Mesenchymal stem cell (in vitro differentiated cells and primary cell): ENCODE measurements at places on chromosomes 5 and 9.

DNA sequence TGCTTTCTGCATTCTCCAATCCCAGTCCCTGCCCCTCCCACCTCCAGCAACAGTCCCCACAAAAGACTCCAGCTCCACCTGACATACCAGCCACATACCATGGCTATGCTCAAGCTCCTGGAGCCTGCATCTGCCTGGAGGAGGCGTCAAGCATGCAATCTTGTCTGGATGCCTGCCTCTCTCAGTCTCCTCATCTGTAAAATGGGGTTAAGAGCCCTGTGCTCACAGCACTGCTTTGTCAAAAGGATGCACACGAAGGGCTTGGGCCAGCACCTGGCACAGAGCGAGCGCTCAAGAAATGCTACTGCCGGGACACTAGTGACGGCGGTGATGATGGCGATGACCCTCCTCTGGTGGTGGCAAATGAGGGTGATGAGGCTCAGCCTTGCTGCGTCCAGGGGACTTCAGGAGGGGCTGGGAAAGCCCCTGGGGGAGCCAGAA is 202.9 kb upstream of the IER5L start:
- H3K27me3 ChIP-seq: peaks cover 8% of the 10 kb centered on the region
- H3K4me3 ChIP-seq: no peak overlapping the region
- H3K4me1 ChIP-seq: peaks cover 11% of the 10 kb centered on the region

GRCh38 chr5:179680780-179681401 is at the start of gene CBY3:
Gene CBY3, minus strand, starts transcription at chr5:179681034. Its CDS starts 116 bp downstream, at chr5:179680918.
- DNase-seq: no peak
- no peak within 1 kb of the TSS for H3K27ac ChIP-seq
- no peak within 1 kb of the TSS for H3K4me3 ChIP-seq

DNA sequence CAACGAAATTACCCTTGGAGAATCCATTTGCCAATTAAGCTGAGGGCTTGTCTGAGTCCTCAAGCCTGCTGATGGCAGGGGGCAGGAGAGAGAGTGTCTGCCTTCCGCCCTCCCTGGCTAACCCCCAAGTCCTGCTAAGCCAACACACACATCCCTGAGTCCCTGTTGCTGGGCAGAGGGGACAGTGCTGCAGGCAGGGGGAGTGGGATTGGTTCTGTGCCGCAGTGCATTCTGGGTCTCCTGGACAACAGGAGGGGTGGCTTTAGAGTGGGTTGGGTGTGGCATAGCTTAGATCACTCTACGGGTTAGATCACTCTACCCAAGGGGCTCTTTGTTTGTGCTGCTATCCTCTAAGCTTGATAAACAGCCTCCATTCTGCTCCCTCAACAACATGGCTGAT is 427.7 kb downstream of the CDK5RAP2 start:
- H3K27ac ChIP-seq: no peak overlapping the region
- H3K4me1 ChIP-seq: no peaks in the 10 kb centered on the region
- H3K27me3 ChIP-seq: no peaks in the 10 kb centered on the region
- no peak for DNase-seq

- no peaks in the 10 kb centered on the region for H3K4me1 ChIP-seq
- H3K36me3 ChIP-seq: peaks cover 3% of the 10 kb centered on the region
- peaks cover 40% of the 10 kb centered on the region for H3K27me3 ChIP-seq
- H3K27ac ChIP-seq: no peak overlapping the region
- H3K4me3 ChIP-seq: no peak overlapping the region
- no peak for DNase-seq
Observed at GRCh38 chr9:125989524-125990180, 242.5 kb downstream of the PBX3 start.

- peak overlapping the region; percentile 93 for H3K4me3 ChIP-seq
- DNase-seq: peak; percentile 49
- H3K27ac ChIP-seq: peak overlapping the region; percentile 92
- H3K36me3 ChIP-seq: peaks cover 21% of the 10 kb centered on the region
- no peaks in the 10 kb centered on the region for H3K27me3 ChIP-seq
- peaks cover 27% of the 10 kb centered on the region for H3K4me1 ChIP-seq
Observed at GRCh38 chr5:172769616-172770373, 1.2 kb downstream of the DUSP1 start.

DNA sequence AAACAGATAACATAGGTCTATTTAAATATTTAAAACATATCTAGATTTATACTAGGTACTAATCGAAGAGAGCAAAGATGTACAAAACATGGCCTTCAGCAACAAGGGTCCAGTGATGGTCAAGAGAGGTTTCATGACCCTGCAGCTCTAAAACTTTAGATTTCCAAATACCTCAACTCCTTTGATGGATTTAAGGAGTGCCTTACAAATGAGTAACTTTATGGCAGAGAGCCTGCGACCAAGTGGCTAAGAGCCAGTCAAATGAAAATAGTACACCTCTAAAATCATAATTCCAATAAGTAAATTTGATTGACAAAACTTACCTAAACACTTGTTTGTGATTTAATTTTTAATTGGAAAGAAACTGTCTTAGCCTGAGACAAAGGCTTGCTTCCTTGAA is 4.7 kb upstream of the SH3RF2 start:
- no peaks in the 10 kb centered on the region for H3K4me1 ChIP-seq
- H3K27me3 ChIP-seq: no peaks in the 10 kb centered on the region
- no peak overlapping the region for H3K4me3 ChIP-seq
- H3K36me3 ChIP-seq: no peaks in the 10 kb centered on the region
- no peak overlapping the region for H3K27ac ChIP-seq

DNA sequence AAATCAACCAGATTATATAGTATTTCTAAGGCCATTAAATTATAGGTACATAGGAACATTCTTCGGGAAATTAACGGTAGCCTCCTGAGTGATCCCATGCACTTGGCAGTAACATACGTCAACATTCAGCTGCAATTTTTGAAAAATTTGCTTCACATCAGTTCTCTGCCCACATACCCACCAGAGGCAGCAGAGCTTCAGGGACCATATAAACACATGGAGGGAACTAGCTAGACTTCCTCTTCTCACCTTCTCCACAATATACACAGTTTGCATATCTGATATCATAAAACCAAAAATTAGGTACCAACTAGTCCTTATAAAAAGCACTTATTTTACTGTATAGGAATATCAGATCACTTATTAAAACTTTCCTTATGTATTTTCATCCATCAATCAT is 4.8 kb downstream of the PSIP1 start:
- H3K27ac ChIP-seq: no peak overlapping the region
- H3K36me3 ChIP-seq: peaks cover 39% of the 10 kb centered on the region
- no peaks in the 10 kb centered on the region for H3K27me3 ChIP-seq
- H3K4me3 ChIP-seq: no peak overlapping the region
- H3K4me1 ChIP-seq: peaks cover 1% of the 10 kb centered on the region

GRCh38 chr9:103949096-103949495 is 145.0 kb upstream of the SMC2 start:
- no peak overlapping the region for H3K27ac ChIP-seq
- no peak overlapping the region for H3K4me3 ChIP-seq
- H3K36me3 ChIP-seq: no peaks in the 10 kb centered on the region
- H3K4me1 ChIP-seq: no peaks in the 10 kb centered on the region

DNA sequence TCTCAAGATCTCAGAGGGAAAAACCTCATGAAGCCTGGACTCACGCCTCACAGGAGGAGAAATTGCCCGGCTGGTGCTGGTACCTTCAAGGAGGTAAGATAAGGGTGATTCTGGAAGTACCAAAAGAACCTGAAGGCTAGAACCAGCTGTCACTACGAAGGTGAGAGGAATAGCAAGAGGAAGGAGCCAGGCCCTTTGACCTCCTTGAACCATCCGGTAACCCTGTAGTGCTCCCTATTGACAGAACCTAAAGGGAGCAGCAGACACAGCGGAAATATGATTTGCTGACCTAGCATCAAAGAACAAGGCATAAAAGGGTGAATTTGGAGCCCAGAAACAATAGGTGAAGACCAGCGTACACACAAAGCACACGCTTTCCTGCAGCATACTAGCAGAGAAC is 92.2 kb downstream of the DOCK8 start:
- no peak overlapping the region for H3K27ac ChIP-seq
- no peak for DNase-seq
- no peaks in the 10 kb centered on the region for H3K27me3 ChIP-seq
- no peaks in the 10 kb centered on the region for H3K36me3 ChIP-seq
- no peak overlapping the region for H3K4me3 ChIP-seq

- no peak for DNase-seq
- H3K27ac ChIP-seq: no peak overlapping the region
- H3K4me3 ChIP-seq: no peak overlapping the region
- peaks cover 77% of the 10 kb centered on the region for H3K36me3 ChIP-seq
Observed at GRCh38 chr5:150522504-150523414, 14.8 kb downstream of the NDST1 start.

GRCh38 chr5:18023986-18024385 is 389.7 kb downstream of the TAF11L14 start:
- no peaks in the 10 kb centered on the region for H3K4me1 ChIP-seq
- no peaks in the 10 kb centered on the region for H3K36me3 ChIP-seq
- no peak overlapping the region for H3K27ac ChIP-seq
- H3K27me3 ChIP-seq: no peaks in the 10 kb centered on the region
- no peak for DNase-seq
- H3K4me3 ChIP-seq: no peak overlapping the region

- H3K4me3 ChIP-seq: no peak overlapping the region
- H3K27ac ChIP-seq: no peak overlapping the region
- H3K27me3 ChIP-seq: no peaks in the 10 kb centered on the region
Observed at GRCh38 chr5:134656690-134657089, 8.1 kb downstream of the SEC24A start.

DNA sequence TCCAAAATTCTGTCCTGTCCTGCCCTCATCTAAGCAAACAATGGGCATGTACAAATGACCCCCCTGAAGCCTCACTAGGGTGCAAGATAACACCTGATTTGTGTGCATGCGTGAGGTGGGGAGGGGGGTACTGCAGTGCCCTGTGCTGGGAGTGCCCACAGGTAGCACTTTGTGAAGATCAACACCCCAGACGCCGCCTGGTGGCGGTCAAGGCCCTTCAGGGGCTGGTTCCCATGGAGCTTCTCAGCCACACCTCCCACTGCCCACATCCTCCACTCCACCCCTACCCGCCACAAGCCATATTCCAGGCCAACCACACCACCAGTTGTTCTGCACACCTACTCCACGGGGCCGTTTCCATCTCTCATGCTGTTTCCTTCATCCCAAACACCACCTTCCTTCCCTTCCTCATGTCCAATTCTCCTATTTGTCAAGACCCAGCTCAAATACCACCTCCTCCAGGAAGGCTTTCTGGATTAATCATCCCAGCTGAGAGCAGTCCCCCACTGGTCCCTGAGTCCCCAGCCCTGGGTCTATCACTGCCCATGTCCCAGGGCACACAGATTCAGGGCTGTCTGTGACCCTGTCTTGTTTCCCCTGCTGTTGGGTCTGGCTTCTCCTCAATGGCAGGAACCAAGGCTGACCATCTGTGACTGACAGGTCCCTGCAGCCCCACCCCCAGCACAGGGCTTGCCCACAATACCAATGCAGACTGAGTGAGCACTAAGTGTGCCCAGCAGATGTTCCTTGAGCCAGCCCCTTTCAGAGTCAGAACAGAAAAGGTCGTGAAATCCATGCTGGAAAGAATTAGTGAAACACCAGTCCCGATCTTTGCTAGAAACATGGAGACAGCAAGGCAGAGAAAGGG is 178.4 kb downstream of the PAX5 start:
- no peaks in the 10 kb centered on the region for H3K4me1 ChIP-seq
- H3K27me3 ChIP-seq: peaks cover 93% of the 10 kb centered on the region
- H3K36me3 ChIP-seq: no peaks in the 10 kb centered on the region
- DNase-seq: no peak

- H3K4me1 ChIP-seq: peaks cover 17% of the 10 kb centered on the region
- H3K27me3 ChIP-seq: peaks cover 3% of the 10 kb centered on the region
Observed at GRCh38 chr5:78717674-78718584, 69.4 kb upstream of the LHFPL2 start.

DNA sequence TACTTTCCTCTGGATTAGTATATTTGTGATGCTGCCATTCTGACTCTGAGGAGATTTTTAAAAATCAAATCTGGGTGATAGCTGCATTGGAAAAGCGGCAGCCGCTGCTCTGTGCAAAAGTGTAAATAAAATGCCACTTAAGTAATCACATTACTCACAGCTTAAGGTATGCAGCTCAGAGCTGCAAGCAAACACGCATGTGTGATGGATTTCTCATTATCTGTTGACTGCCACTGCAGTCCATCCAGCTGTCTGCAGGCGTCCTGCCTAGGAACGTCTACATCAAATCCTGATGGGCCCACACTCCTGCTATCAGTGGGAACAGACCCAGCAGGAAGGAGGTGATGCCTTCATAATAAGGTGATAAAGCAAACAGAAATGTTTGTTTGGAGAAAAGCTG is 216.9 kb downstream of the SPOCK1 start:
- H3K36me3 ChIP-seq: no peaks in the 10 kb centered on the region
- peak; percentile 46 for DNase-seq
- no peak overlapping the region for H3K27ac ChIP-seq
- H3K4me1 ChIP-seq: peaks cover 1% of the 10 kb centered on the region
- H3K4me3 ChIP-seq: no peak overlapping the region

DNA sequence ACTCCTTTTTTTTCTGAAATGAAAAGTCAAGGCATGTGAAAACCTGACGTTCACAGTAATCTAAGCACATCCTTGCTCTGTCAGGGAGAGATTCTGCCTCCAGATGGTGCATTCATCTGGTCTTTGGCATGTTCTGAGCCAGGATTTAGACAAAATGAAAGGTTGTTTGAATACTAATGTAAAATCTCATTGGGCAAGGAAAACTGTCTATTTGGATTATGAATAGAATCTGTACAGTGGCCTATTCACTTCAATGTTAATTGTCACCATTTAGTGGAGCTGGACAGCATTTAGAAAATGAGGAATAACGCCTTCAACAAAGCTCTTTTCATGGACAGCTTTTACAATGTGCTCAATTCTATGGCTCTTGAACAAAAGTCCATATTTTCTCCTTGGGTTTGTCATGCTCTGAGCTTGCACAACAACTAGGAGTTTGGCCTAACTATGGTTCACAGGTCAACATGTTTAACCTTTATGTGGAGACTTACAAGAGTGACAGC is 28.9 kb downstream of the ARHGEF28 start:
- H3K27ac ChIP-seq: no peak overlapping the region
- no peak overlapping the region for H3K4me3 ChIP-seq
- H3K27me3 ChIP-seq: no peaks in the 10 kb centered on the region
- no peak for DNase-seq
- H3K4me1 ChIP-seq: peaks cover 10% of the 10 kb centered on the region
- no peaks in the 10 kb centered on the region for H3K36me3 ChIP-seq

DNA sequence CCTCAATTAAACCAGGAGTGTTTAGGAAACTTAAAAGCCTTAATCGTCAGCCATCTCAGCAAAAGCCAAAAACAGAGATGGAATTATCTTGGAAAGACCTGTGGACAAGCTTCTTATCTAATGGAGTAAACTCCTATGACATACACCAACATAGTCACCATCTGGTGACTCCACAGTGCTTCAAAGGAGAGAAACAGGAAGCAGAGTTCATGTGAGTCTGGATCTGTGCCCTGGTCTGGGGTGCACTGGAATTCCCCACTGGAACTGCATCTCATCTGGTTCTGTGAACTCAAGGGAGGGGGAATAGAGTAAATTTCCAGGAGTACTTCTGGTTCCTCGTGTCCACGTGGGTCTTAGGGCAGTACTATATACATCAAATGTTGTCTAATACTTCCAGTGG is 36.3 kb upstream of the KCNN2 start:
- no peaks in the 10 kb centered on the region for H3K27me3 ChIP-seq
- no peak overlapping the region for H3K4me3 ChIP-seq
- no peaks in the 10 kb centered on the region for H3K4me1 ChIP-seq
- peak; percentile 81 for DNase-seq
- H3K36me3 ChIP-seq: no peaks in the 10 kb centered on the region
